CD4-positive, alpha-beta T cell treated with Interleukin-2 at 100 ng/mL for 4 hours (primary cell): ENCODE measurements at places on chromosomes 7 and 10.

- no peak for DNase-seq
Observed at GRCh38 chr7:92809397-92809759, 27.0 kb downstream of the CDK6 start.

- DNase-seq = peak; percentile 58
Observed at GRCh38 chr7:95511716-95512260, 26.0 kb downstream of the ASB4 start.

DNA sequence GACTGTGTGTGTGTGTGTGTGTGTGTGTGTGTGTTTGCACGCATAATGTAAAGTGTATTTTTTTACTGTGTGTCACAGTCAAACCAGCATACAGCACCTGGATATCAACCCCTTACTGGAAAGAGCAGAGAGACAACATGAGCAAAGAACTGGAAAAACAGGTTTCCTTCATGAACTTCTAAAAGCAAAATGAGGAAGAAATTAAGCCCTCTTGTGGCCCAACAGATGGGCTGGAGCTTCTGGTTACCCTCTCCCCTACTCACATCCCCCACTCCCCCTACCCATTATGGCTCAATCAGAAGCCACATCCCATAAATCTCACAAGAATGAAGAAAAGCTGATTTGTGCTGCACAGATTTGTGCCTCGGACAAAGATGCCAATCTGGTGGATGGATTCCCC is 36.2 kb downstream of the PDE1C start:
- no peak for DNase-seq

GRCh38 chr10:131419797-131420196 is 108.3 kb upstream of the TCERG1L start:
- no peak for DNase-seq

GRCh38 chr7:98266840-98267239 is 14.6 kb upstream of the BRI3 start:
- no peak for DNase-seq

GRCh38 chr7:113094517-113095249 is 8.1 kb upstream of the GPR85 start:
- no peak for DNase-seq

GRCh38 chr10:101136708-101137121 is 5.6 kb downstream of the TLX1 start:
- DNase-seq = no peak

GRCh38 chr10:12348870-12349628 is at the start of gene CAMK1D:
Gene CAMK1D (plus strand): TSS chr10:12349547.
- DNase-seq = peak; percentile 94

- no peak for DNase-seq
Observed at GRCh38 chr7:30816645-30817370, 45.6 kb downstream of the MINDY4 start.

DNA sequence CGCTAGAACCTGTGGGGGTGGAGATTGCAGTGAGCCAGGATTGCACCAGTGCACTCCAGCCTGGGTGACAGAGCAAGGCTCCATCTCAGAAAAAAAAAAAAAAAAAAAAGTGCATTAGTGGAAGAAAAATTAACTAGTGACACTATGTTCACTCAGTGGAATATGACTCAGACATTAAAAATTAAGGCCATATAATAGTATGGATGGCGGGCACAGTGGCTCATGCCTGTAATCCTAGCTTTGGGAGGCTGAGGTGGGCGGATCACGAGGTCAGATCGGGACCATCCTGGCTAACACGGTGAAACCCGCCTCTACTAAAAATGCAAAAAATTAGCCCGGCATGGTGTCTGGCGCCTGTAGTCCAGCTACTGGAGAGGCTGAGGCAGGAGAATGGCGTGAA is 3.4 kb downstream of the PHYH start:
- no peak for DNase-seq

GRCh38 chr7:50450590-50451032 is 461 bp upstream of the FIGNL1 start:
- no peak for DNase-seq

DNA sequence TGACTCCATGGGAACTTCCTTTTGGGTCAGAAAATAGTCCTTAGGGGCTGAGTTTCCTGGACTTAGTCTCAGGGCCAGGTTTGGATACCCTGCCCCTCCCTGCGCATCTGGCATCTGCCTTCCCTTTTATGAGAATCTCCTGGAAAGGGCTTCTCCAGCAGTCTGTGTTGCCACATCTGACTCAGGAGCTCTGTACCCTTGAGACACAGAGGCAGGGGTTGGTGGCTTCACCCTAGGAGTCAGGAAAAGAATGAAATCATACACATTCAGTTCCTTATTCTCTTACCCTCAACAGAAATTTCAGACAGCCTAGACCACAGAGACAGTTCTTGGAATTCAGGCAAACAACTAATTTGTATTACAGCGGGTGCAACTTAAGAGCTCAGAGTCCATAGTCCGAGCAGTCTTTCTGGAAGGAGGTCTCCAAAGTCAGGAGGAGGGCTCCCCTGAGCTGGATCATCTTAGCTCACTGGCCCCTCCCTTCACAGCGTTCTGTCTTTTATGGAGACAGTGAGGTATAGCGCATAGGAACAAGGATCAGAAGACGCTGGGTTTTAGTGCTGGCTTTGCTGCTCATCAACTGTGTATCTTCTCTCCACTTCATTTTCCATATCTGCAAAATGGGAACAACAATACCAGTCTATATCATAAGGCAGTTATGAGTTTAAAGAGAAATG is 3.0 kb upstream of the PLAU start:
- no peak for DNase-seq

- no peak for DNase-seq
Observed at GRCh38 chr7:151893405-151893923, 16.5 kb upstream of the PRKAG2 start.

GRCh38 chr10:118948786-118949185 is 80.7 kb upstream of the NANOS1 start:
- DNase-seq = no peak

DNA sequence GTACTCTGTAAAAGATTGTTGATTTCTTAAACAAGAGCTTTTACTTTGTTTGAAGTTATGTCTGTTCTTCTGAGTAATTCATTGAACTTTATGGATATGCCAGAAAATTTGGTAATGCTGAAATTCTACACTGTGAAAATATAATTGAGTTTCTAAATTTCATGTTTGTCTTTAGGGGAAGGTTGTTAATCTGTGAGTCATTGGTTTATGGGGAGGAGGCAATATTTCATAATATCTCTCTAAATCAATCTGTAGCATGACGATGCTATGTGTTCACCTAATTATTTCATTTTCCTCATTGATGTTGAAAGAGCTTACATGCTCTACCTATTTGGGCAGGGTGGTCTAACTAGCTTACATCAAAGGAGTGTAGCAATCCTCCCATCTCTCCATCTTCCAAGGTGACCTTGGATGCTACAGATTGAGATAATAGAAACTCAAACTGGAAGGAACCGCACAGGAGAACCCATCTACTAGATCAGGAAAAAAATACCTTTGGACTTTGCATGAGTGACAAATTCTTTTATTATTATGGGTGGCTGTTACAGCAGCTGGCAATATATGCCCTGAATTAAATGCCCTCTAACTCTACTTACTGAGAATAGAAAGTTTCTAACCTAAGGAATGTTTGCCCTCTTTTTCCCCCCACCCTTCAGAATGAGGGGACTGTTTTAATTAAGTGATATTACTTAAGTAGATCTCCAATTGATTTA is 8.4 kb upstream of the SNX13 start:
- DNase-seq = no peak

DNA sequence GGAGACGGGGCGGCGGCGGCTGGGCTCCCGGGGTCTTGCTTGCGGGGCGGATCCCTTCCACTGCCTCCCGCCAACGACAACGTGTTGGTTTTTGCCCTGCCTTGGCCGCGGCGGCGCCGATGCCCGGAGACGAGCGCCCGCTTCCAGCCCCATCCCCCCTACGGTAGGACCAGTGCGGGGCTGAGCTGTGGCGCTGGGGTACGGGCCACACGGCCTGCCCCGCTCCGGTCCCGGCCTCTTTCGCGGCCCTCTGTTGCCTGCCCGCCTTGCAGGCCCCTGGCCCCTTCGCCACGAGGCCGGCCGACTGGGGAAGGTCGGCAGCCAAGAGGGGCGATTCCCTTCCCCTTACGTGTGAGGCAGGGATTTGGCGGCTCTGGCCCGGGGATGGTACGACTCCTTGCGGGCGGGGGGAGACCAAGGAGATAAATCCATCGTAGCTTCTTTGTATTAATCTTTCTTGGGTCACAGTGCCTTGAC is 488 bp downstream of the EIF4H start:
- peak; percentile 16 for DNase-seq

DNA sequence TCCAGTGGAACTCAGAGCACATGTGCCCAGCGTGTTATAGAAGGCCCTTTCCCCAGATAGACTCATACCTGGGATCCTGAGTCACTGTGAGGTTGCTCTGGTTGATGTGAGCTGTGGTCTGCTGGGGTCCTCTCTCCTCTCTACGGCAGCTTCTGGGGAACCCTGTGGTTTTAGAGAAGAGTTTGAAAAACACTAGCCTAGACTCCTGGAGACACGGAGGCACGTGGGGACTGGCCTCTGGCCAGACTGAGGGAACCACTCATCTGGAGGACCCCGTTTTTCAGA is 10.3 kb downstream of the ZNF775 start:
- no peak for DNase-seq

DNA sequence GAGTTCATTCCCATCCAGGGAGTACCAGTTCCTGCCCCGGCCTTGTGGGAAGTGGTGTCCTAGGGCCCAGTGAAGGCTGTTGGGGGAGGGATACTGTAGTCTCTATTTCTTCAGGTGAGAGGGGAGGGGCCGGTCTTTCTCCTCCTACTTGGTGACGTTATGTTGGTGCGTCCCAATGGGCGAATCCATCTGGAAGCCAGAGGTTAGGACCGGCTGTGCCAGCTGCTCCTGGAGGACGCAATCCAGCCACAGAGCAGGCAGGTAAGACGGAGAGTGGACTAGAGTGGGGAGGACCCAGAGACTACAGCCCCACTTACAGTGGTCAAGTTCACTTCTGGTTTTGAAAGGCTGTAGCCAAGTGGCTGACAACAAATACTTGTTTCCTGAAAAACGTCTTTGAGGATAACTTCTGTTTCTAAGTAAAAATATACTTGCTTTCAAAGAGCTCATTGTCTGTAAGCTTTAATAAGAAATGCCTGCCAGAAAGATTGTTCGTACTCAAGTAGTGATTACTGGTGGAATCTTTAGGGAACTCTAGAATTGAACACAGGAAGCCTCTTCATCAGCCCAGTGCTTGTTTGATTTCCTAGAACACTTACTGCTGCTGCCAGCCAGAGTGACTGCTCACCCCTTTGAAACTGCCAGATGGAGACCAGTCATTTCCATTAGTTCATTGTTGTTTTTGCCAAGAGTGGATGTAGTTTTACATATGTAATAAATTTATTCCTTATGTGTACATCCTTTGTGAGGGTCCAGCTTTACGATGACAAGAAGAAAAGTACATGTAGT is 25.4 kb downstream of the RBM33 start:
- no peak for DNase-seq

DNA sequence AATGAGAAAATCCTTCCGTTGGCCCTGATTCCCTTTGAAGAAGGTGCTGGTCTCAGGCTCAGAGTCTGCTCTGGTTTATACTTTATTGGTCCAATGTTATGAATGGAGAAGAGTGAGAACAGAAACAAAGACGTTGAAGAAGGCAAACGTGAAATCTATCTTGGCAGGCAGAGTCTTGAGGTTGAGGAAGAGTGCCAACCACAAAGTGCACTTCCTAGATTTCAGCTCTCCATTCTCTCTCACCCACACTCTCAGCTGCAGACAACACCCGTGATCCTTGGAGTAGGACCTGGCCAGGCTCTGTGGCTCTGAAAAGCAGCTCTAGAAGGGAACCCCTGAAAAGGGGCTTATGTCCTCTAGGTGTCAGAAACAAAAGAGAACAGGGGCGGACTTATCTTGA is 128.9 kb upstream of the PLXNA4 start:
- no peak for DNase-seq

DNA sequence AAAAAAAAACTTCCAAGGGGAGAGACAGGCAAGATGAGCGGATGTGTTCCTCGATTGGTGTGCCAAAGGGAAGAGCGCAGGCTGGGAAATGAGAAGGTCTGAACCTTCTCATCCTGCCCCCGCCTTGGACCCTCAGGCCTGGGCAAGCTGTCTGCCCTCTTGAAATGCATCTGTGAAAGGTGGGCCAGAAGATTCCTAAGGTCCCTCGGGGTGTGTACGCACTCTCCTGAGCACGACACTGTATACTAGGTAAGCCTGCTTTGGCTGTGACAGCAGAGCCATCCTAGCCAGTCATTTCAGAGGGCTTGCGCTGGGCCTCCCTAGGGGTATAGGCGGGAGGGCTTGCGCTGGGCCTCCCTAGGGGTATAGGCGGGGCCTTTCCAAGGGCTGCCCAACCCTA is 26.8 kb downstream of the PODXL start:
- DNase-seq = no peak
